ENCODE measurements at places on chromosomes 3 and 15.
A peak's percentile ranks its signal among the peaks of the same experiment; 100 is the strongest.

GRCh38 chr3:114671741-114672510, 378.1 kb downstream of the TIGIT start:
- no peak for DNase-seq

- no peak for DNase-seq
These were observed 27.4 kb downstream of the CALML4 start for GRCh38 chr15:68177742-68178141.

DNA sequence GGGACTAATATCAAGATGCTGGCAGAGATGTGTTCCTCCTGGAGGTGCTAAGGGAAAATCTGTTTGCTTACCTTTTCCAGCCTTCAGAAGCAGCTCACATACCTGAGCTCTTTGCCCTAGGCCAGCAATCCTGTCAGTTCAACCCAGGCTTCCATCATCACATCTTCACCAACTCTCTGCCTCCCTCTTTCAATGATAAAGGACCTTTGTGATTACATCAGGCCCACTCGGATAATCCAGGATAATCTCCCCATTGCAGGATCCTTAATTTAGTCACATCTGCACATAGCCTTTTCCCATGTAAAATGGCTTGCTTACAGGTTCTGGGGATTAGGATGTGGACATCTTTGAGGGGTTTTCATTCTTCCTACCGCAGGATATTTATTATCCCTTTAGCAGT, 58.3 kb downstream of the NSUN3 start:
- DNase-seq = no peak

DNA sequence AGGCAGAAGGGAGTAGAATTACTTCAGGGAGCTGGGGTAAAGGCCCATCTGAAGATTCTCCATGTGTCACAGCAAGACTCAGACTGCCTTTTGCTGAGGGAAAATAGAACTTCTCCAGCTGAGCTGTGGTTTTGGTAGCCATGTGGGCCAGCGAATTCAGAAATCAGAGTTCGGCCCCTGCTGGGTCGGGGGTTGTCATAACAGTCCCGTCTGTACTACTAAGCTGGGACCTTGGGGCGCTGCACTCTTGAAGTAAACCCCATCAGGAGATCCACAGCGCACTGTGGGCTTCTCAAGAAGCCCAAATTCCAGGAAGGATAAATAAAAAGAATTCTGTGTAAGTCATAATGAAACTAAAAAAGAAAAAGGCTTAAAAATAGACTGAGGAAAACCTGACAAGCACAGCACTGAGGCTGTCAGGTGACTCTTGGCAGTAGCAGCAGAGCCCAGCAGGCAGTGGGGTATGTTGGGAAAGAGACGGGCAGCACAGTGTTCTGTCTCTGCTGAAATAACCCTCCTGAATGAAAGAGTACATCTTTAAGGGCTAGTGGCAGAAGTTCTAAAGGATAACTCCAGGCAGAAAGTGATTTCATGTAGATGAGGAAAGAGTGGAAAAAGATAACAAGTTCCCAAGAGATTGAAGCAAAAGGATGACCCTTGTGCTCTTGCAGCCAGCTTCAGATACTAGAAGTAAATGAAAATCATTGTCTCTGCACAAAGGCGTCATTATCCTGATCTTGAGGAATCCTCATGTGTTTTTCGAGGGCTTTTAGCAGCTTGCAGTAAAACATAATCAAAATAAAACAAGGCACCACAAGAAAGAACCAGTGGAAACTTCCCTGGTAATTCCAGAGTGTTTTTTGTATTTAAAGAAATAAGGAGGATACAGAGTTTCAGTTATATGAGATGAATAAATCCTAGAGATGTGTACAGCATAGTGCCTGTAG, 74.5 kb downstream of the RAB7A start:
- DNase-seq = no peak

DNA sequence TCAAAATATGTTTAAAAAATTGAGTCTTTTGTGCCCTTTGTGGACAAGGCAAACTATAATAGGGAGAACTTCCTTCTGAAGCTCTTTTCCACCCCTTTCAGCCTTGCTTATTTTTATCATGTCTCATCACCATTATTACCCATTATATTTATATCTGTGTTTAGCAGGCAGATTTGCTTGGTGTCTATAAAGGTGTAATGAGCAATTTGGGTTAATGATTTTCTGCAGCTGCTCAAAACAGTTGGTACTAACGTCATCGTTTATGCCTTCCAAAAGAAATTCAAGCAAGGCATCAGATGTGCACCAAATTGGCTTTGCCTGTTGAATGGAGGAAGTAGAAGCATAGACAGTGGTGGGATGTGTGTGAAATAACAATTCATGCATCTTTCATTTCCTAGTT, 483.7 kb upstream of the SGO1 start:
- no peak for DNase-seq

DNA sequence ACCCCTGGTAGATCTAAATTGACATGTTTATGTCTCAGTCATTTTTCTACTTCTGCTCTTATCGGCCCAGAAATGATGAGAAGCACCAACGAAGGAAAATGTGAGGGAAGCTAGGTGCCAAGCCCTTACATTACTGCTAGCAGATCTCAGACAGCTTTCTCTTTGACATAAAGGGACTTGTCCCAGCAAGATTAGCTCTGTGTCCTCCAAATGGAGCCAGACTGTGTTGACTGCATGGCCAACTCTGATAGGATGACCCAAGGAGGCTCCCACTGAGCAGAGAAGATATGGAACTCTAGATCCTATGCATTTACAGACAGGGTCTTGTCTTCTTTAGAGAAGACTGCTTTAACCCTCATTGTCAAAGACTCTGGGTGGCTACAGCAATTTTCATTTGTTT, 2.8 kb upstream of the MCTP2 start:
- no peak for DNase-seq

DNA sequence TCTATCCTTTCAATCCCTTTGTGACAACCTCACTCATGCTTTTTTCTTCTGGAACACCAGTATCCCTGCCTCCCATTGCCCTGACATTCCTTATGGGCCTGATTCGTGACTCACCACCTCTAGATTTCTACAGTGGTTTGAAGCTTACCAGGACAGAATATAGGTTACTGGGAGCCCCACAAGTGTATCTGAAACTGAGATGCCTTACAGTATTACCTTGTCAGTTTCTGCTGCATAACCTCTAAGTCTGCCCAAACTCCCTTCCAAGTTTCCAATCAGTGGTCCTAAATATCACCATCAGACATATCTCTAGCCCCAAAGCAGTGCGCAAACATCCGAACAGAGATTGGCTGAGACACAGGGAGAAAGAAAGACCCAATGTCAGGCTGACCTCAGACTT, 5.6 kb downstream of the CPB1 start:
- DNase-seq = no peak

DNA sequence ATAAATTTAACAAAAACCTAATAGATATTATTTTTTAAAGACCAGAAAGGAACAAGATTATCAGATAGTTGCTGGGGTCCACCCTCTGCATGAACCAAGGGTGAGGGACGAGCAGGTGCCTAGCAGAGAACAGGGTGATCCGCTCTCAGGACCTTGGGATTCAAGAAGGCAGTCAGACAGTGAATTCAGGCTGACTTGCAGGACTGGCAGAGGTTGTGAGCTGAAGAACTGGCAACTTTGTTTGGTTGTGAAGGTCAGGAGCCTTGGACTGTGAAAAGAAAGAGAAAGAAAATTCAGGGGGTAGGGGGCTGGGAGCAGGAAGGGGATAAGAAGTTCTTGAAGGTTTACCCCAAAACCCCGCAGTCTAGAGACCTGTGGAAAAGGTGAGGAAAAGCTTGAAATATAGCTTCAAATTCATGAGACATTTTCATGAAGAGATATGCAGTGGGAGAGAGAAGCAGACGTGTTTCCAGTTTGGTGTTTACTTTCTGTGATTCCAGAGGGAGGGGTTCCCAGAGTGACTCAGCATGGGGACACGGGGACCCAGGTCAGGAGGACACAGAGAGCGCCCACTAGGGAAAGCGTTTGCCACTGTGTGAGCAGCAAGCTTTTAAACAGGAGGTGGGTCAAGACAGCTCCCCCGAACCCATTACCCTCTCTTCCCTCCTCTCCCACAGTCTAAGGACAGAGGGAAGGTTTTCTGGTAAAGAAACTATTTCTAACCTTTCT, 217.2 kb upstream of the UMPS start:
- peak; percentile 41 for DNase-seq

DNA sequence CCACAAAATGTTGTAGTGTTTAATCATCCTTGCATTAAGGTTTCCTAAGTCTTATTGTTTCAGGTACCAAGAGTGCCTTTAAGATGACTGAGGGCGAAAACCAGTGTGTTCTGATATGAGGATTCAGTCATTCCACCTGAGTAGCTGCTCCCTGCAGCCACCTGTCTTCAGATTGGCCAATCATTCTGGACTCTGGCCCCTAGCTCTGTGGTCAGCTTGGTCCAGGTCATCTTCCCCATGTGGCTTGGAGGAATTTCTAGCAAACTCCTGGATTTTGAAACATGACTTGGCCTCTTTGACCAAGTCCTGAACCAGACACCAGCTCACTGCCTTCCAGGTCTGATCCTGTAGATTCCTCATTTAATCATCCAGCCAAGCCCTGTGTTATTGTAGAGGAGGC, 7.8 kb upstream of the SLC7A14 start:
- DNase-seq = no peak

DNA sequence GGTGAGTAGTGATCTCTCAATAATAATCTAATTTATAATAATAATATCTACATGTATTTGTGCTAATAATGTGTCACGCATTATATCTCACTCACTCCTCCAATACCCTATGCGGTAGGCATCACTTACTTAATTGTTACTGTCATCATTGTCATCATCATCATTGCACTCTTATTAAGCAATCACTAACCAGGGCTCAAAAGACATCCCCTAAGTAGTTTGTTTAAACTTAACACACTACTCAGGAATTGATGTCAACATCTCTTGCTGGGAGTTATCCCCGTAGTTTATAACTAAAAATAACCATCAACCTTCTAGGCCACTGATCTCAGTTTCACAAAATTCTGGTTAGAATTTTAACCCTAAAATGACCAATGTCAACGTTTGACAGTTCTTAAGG, 56.8 kb upstream of the ICE2 start:
- DNase-seq = no peak

DNA sequence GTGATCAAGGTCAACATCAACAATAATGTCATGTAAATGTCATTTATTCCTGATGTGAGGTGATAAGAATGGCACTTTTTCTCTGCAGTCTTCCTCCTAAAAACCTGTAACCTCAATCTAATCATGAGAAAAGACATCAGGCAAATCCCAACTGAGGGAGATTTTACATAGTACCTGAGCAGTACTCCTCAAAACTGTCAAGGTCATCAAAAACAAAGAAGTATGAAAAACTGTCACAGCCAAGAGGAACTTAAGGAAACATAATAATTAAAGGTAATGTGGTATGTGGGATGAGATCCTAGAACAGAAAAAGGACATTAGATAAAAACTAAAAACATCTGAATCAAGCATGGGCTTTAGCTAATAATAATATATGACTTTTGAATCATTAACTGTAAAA, 140.9 kb upstream of the GRM7 start:
- DNase-seq = no peak

DNA sequence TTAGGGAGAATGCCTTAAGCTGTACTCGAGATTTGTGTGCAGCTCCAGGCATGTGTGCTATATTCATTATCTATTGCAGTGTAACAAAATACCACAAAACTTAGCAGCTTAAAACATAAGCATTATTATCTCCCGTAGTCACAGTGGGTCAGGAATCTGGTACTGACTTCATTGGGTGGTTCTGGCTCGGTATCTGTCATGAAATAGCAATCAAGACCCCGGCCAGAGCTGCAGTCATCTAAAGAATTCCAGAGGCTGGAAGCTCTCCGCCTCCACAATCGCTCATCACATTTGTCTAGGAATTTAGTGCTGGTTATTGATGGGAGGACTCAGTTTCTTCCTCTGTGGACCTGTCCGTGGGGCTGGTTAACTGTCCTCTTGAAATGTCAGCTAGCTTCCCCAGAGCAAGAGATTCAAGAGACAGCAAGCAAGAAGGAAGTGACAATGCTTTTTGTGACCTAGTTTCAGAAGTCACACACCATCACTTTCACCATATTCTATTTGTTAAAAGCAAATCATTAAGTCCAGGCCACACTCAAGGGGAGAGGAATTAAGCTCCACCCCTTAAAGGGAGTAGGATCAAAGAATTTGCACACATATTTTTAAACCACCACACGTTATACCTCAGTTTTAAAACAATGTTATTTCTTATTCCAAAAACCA, 76.1 kb downstream of the TOP2B start:
- DNase-seq = no peak

DNA sequence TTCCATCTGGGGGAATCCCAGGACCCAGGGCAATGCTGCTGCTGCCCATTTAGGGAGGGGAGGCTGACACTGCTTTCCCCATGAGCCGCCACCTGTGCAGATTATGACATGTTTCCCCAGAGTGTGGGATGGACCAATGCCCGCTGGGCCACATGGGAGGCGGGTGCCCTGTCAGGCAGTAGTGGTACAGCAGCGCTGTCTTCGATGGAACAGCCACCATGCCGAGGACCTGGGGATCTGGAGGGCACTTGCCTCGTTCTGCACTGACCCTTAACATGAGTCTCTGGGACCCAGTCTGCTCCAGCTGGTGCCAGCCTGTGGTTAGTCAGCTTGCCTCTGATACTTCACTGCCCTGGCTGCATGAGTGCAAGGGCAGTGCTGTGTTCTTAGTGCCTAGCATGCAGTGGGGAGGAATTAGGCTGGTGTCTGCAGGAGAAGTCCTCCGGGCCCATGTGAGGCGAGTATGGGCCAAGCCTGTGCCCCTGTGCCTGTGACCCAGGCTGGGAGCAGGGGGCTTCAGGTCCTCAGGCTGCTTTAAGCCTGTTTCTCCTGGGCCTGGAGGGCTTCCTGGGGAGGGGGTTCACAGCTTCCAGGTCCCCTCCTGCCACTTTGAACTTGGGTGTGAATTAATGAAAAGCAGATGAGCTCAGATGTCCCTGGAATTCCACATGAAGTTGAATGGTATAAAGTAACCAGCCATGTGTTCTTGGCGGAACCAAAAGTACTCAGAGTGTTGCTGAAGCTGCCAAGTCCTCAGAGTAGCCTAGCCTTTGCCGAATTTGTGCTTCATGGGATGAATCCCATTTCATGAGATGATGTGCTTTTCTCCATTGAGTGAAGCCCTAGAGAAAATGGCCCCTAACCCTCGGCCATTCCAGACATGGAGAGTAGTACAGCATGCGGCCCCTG, 22.9 kb downstream of the KLF13 start:
- DNase-seq = no peak

DNA sequence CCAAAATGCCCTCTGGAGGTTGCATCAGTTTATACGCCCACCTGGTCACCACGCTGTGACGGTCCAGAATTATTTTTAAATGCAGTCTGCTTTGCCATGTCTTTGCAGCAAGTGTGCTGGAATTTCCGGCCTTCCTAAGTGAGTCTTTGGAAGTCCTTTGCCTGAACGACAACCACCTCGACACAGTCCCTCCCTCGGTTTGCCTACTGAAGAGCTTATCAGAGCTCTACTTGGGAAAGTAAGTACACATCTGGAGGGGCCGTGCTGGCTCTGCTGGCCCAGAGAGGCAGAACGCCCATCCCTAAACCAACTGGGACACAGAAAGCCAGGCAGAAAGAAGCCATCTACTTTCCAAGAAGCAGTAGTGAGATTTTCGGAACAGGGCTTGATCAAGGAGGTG, 101.8 kb downstream of the LRRK1 start:
- DNase-seq = no peak

GRCh38 chr15:45855210-45855906, 220.5 kb downstream of the SQOR start:
- DNase-seq = peak; percentile 74
